ENCODE measurements at places on chromosomes 12 and 14.
A peak's percentile ranks its signal among the peaks of the same experiment; 100 is the strongest.

- no peak overlapping the region for H3K27ac ChIP-seq
- H3K4me1 ChIP-seq = no peaks in the 10 kb centered on the region
- H3K27me3 ChIP-seq = no peaks in the 10 kb centered on the region
- H3K4me3 ChIP-seq = no peak overlapping the region
These were observed 44.0 kb upstream of the HIF1A start for GRCh38 chr14:61651355-61651754.

- no peak overlapping the region for H3K27ac ChIP-seq
- H3K4me3 ChIP-seq = no peak overlapping the region
- H3K36me3 ChIP-seq = no peaks in the 10 kb centered on the region
- DNase-seq = no peak
- H3K4me1 ChIP-seq = no peaks in the 10 kb centered on the region
- no peaks in the 10 kb centered on the region for H3K27me3 ChIP-seq
These were observed 6.3 kb upstream of the USP44 start for GRCh38 chr12:95557625-95558024.

GRCh38 chr14:81187832-81188522, 32.8 kb downstream of the GTF2A1 start:
- H3K36me3 ChIP-seq = peaks cover 9% of the 10 kb centered on the region
- no peak overlapping the region for H3K27ac ChIP-seq
- DNase-seq = no peak

DNA sequence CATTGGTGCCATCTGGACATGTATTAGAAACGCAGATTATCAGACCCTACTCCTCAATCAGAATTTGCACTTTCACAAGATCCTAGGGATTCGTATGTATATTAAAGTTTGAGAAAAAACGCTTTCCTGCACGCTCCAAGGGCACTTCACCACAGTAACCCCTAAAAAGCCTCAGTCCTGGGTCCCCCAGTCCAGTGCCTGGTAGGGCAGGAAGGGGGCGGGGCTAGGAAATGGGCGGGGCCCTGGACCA, 369 bp downstream of the DEPDC4 start:
- H3K4me1 ChIP-seq = peaks cover 8% of the 10 kb centered on the region
- H3K27me3 ChIP-seq = no peaks in the 10 kb centered on the region
- H3K36me3 ChIP-seq = peaks cover 2% of the 10 kb centered on the region
- H3K4me3 ChIP-seq = peak overlapping the region; percentile 60
- peak overlapping the region; percentile 76 for H3K27ac ChIP-seq
- no peak for DNase-seq

GRCh38 chr12:46908236-46908935, 82.6 kb upstream of the SLC38A4 start:
- no peak overlapping the region for H3K27ac ChIP-seq
- no peaks in the 10 kb centered on the region for H3K27me3 ChIP-seq
- DNase-seq = no peak
- no peak overlapping the region for H3K4me3 ChIP-seq

GRCh38 chr14:88989911-88990310, 165.5 kb downstream of the TTC8 start:
- H3K27me3 ChIP-seq = no peaks in the 10 kb centered on the region
- no peaks in the 10 kb centered on the region for H3K4me1 ChIP-seq
- H3K36me3 ChIP-seq = no peaks in the 10 kb centered on the region
- DNase-seq = no peak

- DNase-seq = no peak
- no peak overlapping the region for H3K4me3 ChIP-seq
- H3K36me3 ChIP-seq = no peaks in the 10 kb centered on the region
- no peaks in the 10 kb centered on the region for H3K4me1 ChIP-seq
These were observed 63.5 kb downstream of the DYRK2 start for GRCh38 chr12:67712011-67712410.

DNA sequence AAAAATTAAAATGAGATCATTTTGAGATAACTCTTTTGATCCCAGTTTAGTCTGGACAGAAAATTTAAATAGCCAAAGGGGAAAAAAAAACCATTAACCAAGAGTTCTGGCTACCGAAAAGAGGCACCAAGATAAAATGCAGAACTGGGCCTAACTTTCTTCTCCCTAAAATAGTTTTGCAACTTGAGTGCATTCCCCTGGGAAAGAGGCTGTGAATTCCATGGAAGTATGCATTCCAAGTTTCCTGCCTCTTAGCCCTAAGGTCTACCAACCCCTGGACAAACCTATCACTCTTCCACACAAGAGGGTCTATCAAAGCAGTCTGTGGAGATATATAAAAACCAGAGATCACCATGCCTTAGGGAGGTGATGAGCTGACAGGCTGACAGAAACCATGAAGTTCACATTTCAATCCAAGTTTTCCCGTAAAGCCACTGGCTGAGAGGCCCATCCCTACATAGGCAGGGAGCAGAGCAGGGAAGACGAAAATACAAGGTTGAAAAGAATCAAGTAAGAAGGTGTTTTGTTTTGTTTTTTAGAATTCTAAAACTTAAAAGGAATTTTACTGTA, 33.8 kb downstream of the DCP1B start:
- DNase-seq = no peak
- H3K27ac ChIP-seq = no peak overlapping the region
- H3K36me3 ChIP-seq = no peaks in the 10 kb centered on the region
- no peak overlapping the region for H3K4me3 ChIP-seq

DNA sequence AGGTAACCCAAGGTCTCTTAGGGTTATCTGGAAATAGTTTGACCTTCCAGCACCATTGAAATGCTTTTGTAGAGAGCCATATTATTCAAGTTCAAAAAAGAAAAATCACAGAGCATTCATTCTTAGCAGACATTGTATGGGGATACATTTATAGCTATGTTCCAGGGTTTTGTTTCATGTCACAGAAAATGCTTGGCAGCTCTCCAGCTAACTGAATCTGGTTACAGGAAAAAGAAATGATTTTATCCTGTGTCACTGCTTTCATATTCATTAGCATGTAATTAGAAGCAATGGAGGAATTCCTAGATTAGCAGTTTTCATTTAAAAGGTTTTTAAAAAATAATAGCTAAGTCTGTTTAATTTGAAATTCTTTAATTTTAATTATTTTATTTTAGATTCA, 78.9 kb downstream of the SNAPC1 start:
- no peaks in the 10 kb centered on the region for H3K27me3 ChIP-seq
- H3K4me3 ChIP-seq = no peak overlapping the region
- DNase-seq = no peak
- H3K4me1 ChIP-seq = no peaks in the 10 kb centered on the region
- H3K27ac ChIP-seq = no peak overlapping the region
- no peaks in the 10 kb centered on the region for H3K36me3 ChIP-seq

DNA sequence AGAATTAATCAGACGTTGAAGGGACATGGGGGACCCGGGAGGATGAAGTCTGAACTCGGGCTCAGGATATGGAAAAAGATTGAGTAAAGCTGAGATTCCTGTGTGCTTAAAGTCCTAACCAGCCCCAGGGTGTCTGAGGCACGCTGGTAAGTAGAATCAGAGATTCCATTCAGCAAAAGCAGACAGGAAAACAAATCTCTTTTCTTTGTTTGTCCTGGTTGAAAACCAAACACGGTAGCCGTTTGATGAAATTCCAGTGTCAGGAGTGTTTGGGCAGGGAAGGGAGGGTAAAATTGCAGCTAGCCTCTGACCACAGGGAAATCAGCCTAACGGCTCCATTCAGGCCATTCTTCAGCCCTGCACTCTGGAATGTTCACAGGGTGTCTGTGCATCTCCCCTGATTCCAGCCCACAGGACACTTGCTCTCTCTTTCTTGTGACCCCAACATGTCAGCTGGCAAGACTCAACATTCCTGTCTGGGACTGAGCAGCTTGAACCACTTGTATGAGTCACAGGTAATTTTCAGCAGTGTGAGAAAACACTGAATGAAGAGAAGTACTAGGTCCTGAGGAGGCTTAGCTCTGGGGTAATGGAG, 31.0 kb downstream of the NINJ2 start:
- DNase-seq = peak; percentile 56
- H3K27me3 ChIP-seq = no peaks in the 10 kb centered on the region
- no peaks in the 10 kb centered on the region for H3K36me3 ChIP-seq

GRCh38 chr12:10652192-10652591, 21.7 kb downstream of the STYK1 start:
- H3K4me1 ChIP-seq = no peaks in the 10 kb centered on the region
- no peak overlapping the region for H3K27ac ChIP-seq
- no peak for DNase-seq
- H3K4me3 ChIP-seq = no peak overlapping the region

GRCh38 chr12:2982361-2982760, 23.2 kb downstream of the TEAD4 start:
- DNase-seq = no peak
- no peaks in the 10 kb centered on the region for H3K27me3 ChIP-seq
- H3K4me3 ChIP-seq = no peak overlapping the region
- H3K36me3 ChIP-seq = no peaks in the 10 kb centered on the region
- H3K4me1 ChIP-seq = no peaks in the 10 kb centered on the region

- no peaks in the 10 kb centered on the region for H3K4me1 ChIP-seq
- no peak overlapping the region for H3K4me3 ChIP-seq
- no peaks in the 10 kb centered on the region for H3K27me3 ChIP-seq
- no peak for DNase-seq
- no peak overlapping the region for H3K27ac ChIP-seq
These were observed 9.8 kb downstream of the ZNF605 start for GRCh38 chr12:132946246-132946820.

GRCh38 chr14:37122919-37123639, 49.3 kb downstream of the SLC25A21 start:
- H3K4me3 ChIP-seq = no peak overlapping the region
- H3K27me3 ChIP-seq = no peaks in the 10 kb centered on the region
- no peaks in the 10 kb centered on the region for H3K36me3 ChIP-seq

DNA sequence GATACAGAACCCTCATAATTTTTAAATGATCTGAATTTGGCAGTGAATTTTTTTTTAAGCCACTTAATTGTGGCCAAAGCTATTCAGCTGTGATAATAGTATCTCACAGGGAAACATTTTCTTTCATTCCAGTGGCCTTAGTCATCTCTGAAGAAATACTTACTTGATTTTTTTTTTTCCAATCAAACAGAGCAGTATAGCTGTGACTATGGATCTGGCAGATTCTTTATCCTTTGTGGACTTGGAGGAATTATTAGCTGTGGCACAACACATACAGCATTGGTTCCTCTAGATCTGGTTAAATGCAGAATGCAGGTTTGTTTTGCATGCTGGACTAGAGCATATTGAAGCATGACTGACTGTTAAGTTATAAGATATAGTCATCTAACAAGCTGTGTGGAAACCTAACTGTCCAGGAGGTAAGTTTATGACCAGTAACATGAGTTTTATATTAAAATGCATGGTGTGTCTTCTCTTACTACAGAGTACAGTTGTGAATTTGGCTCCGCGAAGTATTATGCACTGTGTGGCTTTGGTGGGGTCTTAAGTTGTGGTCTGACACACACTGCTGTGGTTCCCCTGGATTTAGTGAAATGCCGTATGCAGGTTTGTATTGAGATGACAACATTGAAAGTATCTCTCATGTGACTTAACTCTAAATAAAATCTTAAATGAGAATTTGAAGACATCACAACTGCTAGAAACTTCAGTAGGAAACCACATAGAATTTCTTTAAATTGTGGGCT, 1.9 kb downstream of the SLC25A3 start:
- H3K27me3 ChIP-seq = no peaks in the 10 kb centered on the region
- H3K27ac ChIP-seq = peak overlapping the region; percentile 92
- peaks cover 16% of the 10 kb centered on the region for H3K4me1 ChIP-seq
- H3K4me3 ChIP-seq = peak overlapping the region; percentile 56
- DNase-seq = no peak

DNA sequence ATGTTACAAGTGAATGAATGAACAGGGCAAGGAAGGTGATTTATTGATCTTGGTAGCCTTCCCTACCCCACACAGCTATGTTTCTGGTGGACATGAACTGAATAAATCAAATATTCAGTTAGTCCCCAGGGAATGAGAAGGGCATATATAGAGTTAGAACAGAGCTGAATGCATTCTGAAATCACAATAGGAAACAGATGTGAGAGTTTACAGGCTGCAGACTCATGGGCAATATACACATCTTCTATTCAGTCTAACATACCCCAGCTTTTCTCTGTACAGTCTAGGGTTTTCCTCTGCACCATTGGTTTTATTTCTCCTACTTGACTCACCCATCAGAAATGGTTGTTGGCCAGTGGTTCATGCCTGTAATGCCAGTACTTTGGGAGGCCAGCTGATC, 7.3 kb upstream of the STX2 start:
- H3K4me3 ChIP-seq = no peak overlapping the region
- no peaks in the 10 kb centered on the region for H3K27me3 ChIP-seq
- H3K36me3 ChIP-seq = no peaks in the 10 kb centered on the region
- H3K27ac ChIP-seq = no peak overlapping the region
- DNase-seq = no peak

- no peaks in the 10 kb centered on the region for H3K27me3 ChIP-seq
- no peak overlapping the region for H3K27ac ChIP-seq
- no peaks in the 10 kb centered on the region for H3K36me3 ChIP-seq
- peak overlapping the region; percentile 48 for H3K4me3 ChIP-seq
- no peak for DNase-seq
These were observed 7.2 kb upstream of the ANKRD9 start for GRCh38 chr14:102516531-102517391.

DNA sequence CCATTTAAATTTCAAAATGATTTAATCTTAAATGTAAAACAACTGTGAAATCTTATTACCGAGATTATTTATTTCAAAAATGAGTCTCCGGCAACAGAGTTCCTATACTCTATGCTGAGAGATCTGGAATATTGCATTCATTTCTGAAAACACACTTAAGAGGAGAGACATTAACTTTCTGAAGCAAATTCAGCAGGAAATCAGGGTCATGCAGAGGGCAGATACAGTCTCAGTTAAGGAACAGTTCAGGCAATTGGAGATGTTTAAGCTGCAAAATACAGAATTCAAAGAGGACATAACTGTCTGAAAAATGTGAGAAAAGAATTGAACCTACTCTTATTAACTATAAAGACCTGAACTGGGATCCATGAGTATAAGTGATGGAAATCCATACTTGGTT, 320.7 kb downstream of the PAWR start:
- no peak for DNase-seq
- no peaks in the 10 kb centered on the region for H3K36me3 ChIP-seq
- H3K27me3 ChIP-seq = no peaks in the 10 kb centered on the region
- no peak overlapping the region for H3K27ac ChIP-seq
- H3K4me3 ChIP-seq = no peak overlapping the region
- no peaks in the 10 kb centered on the region for H3K4me1 ChIP-seq

DNA sequence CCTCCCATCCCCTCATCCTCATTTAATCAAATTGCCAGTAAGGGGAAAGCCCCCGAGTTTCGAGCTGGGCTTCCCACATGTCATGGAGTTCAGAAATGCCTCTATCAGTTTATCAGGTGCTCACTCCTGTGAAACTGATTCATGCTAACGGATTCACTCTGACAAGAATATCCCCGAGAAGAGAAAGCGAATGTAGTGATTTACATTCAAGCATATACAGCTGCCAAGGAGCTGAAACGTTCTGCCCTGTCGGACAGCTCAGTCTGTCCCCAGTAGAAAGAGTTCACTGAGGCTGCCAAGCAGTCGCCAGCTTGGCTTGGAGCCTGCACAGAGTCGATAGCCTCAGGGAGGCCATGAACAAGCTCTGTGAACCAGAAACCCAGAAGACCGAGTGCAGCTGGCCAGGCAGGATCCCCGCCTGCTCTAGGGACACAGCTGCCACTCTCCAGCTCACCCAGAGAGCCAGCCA, 88.4 kb downstream of the TMCC3 start:
- no peak overlapping the region for H3K4me3 ChIP-seq
- H3K27me3 ChIP-seq = peaks cover 2% of the 10 kb centered on the region
- no peak overlapping the region for H3K27ac ChIP-seq

GRCh38 chr12:24902511-24903328, 46.2 kb downstream of the BCAT1 start:
- H3K27me3 ChIP-seq = no peaks in the 10 kb centered on the region
- H3K27ac ChIP-seq = no peak overlapping the region
- H3K4me1 ChIP-seq = no peaks in the 10 kb centered on the region
- H3K4me3 ChIP-seq = no peak overlapping the region

GRCh38 chr14:103501041-103501870, 21.4 kb downstream of the CKB start:
- no peak overlapping the region for H3K27ac ChIP-seq
- H3K4me3 ChIP-seq = no peak overlapping the region
- peaks cover 8% of the 10 kb centered on the region for H3K36me3 ChIP-seq
- no peaks in the 10 kb centered on the region for H3K27me3 ChIP-seq
- no peaks in the 10 kb centered on the region for H3K4me1 ChIP-seq

Data from Panc1 (cell line).